Activated T-cell treated with anti-CD3 and anti-CD28 coated beads for 4 hours (primary cell): ENCODE measurements at places on chromosomes 3 and 15.
A peak's percentile ranks its signal among the peaks of the same experiment; 100 is the strongest.

DNA sequence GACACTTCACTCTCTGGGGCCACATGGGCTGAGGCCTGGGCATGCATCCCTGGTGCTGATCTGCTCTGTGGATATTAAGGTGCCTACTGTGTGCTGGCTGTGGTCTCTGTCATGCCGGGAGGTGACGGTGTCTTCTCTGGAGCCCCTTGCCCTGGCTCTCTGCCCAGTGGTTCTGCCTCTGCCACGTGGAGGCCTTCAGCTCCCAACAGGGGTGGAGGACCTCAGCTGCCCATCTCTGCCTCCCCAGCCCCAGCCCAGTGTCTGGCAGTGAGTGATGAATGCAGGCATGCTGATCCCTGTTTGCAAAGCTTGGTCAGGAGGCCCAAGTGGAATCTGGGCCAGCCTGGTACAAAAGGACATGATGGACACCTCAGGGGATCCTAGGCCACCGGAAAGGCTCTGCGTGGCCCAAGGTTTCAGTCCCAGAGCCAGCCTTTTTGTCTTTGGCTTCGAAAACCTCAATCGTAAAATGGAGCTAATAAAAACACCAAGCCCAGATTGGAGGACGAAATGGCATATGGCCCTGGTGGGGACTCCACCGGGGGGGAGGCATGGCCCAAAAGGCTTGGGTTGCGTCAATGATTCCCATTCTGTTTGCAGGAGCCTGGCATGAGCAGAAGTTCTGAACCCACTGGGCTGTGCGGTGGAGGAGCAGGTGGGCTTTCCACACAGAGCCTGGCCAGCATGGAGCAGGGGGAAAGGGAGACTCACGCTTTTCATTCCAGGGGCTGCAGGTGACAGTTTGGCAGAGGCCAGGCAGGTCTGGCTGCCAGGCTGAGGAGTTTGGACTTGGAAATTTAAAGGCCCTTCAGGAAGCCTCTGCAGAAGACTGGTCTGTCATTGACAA, 54.7 kb upstream of the KLF13 start:
- no peak for DNase-seq

DNA sequence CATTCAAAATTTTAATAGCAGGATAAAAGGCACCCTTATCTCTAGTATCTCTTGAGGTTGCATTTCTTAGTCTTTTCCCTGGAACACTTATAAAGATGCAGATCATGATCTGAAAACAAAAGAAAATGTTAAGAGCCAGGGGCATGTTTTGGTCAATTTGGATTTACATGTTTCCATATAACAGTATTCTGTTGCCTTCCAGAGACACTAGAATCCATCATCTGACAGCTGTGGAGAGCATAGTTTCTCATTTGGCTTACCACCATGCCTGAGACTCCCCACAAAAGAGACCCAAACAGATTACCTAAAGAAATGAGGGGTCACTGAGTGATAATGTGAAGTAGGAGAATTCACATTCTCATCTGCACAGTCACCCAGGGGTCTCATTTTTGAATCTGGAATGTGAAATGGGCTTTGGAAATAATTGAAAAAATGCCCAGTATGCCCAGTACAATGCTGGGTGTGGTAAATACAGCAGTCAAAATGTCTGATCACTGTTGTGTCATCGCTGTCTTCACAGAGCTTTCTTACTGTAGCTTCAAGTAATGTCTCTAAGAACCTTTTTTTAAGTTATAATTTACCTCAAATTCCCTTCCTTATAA, 79.9 kb upstream of the ZBTB20 start:
- DNase-seq = no peak

GRCh38 chr15:29731865-29732264, 90.4 kb downstream of the TJP1 start:
- no peak for DNase-seq

GRCh38 chr3:113684271-113684819, 12.1 kb downstream of the USF3 start:
- no peak for DNase-seq

GRCh38 chr15:95457520-95457919, 873.0 kb upstream of the NR2F2 start:
- no peak for DNase-seq

- DNase-seq = no peak
These were observed 79.3 kb upstream of the LSAMP start for GRCh38 chr3:116524453-116525210.

DNA sequence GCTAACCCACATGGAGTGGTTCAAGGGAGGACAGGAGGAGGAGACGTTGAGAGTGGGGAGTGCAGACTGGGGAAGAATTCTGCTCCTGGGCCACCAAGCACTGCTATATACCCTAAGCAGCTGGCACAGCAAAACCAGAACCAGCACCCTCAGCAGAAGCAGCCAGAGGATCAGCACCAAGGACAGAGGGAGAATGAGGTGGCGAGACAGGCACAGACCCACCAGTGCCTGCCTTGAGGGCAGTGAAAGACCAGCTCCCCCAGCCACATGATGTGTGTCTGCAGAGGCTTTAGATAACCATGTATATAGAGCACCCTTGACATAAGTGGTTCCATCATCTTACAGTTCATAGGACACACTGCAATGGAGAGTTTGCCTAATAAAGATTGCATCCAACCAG, 319.0 kb downstream of the GABRB3 start:
- no peak for DNase-seq

DNA sequence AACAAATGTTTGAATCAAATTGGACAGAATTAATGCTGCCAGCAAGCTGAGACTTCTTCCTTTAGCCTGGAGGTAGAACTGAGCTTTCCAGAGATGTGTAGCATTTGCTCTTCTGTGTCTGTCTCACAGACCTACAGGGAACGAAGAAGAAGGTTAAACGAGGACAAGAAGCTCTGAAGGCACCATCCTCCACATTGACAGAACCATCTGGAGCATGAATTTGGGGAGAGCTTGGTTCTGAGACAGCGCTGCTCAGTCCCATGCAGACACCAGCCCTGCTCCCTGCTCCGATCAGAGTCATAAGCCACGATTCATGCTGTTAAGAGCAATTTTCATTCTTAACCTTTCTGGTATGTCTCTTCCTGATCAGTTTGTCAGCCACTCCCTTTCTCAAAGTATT, 7.7 kb upstream of the KY start:
- DNase-seq = no peak

DNA sequence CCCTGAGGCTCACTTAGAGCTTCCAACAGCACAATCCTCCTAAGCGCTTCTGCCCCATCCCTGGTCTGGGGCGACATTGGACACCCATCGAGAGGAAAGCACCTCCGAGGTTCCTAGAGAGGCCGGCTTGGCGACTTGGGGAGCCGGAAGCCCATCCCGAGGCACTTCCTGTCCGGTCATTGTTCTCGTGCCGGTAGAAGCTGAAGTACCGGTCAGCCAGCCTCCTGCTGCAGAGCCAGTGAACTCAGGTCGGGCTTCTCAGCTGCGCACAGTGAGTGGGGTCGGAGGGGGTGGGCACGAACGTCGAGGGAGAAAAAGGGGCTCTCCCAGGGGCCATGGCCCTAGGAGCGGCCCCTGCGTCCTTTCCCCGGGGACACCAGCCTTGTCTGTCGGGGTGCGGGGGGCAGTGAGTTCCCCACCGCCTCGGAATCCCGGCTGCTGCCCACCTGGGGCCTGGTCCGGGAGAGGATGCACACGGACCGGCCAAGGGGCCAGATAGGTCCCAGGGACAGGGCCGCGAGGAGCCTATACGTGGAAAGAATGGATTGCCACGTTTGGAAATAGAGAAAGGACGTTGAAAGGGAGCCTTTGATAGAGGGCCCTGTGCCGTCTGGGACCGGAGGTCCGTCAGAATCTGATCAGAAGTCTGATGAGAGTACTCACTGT, at the start of gene ZNF35:
ZNF35 (plus strand) TSS at position 169 of the 666 bp plus-strand sequence. CDS start 2,336 bp downstream, outside the sequence.
- DNase-seq = peak; percentile 4

DNA sequence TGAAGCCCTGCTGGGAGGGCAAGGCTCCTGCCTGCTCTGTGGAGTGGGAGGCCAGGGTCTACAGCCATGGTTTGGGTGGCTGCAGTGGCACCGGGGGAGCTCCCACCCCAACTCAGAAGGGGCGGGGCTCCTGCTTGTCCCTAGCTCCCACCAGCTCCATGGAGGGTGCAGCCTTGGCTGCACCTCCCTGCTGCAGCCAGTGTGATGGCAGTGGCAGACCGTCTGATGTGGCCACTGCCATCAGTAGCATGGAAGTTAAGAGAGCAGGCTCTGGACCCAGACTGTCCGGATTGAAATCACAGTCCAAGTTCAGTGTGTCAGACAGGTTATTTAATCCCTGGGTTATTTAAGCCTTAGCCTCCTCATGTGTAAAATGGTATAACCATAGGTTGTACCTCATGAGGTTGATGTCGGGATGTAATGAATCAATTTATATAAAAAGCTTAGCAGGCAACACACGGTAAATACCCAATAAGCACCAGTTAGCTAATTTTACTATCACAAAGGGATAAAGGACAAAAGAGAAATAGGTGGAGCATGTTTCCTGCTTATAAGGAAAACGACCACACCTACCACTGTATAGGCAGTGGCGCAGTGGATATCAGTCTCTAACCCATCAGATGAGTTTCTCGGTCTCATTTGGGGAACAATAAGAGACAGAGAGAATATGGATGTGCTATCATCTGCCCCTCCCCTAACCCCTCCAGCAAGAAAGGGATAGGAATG, 13.1 kb upstream of the NR1I2 start:
- no peak for DNase-seq

GRCh38 chr15:74011610-74012009, 17.1 kb downstream of the PML start:
- DNase-seq = no peak

DNA sequence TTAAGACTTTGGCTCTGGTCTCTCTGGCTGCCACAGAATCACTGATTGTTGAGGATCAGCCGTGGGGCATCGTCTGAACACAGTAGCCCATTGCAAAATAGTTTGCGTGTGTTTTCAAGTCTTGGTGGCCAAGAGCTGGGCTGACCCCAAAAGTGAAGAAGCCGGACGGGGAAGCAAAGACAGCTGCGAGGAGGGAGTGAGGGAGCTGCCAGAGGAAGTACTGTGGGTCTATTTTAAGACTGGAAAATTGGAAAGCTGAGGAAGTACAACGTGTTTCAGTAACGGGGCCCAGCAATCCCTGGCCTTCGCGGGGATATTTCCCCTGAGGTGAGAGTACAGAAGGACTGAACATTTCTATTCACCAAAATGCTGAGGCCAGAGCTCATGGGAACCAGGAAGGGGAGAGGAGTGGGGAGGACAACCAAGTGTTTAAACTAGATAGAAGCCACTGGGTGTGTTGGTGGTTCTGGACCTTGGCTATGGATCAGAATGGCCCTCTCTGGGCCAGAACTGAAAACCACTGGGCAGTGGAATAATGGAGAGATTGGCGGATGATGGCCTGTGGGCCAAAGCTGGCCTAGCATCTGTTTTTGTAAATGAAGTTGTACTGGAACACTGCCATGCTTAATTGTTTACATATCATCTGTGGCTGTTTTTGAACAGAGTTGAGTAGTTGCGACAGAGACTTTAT, 34.1 kb upstream of the LIMD1 start:
- no peak for DNase-seq

- no peak for DNase-seq
These were observed 8.9 kb upstream of the PLOD2 start for GRCh38 chr3:146169891-146170290.

GRCh38 chr3:97927704-97928103, 44.5 kb downstream of the RIOX2 start:
- DNase-seq = no peak

- DNase-seq = no peak
These were observed 38.2 kb downstream of the RASA2 start for GRCh38 chr3:141524988-141525387.

DNA sequence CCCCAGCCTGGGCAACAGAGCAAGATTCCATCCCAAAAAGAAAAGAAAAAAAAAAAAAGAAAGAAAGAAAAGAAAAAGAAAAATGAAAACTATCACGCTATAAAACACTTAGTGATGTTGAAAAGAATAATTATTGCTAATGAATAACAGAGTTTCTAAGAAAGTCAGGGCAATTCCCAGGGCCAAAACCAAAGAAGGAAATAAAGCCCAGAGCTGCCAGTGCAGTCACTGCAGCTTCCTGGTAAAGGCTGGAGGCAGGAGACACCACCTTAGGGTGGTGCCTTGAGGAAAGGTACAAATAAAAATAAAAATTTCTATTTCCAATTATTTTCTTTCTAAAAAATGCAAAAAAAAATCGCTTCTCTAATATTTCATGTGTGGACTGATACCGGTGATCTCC, 19.7 kb upstream of the UACA start:
- no peak for DNase-seq
